ENCODE measurements at places on chromosomes 1 and 21.

DNA sequence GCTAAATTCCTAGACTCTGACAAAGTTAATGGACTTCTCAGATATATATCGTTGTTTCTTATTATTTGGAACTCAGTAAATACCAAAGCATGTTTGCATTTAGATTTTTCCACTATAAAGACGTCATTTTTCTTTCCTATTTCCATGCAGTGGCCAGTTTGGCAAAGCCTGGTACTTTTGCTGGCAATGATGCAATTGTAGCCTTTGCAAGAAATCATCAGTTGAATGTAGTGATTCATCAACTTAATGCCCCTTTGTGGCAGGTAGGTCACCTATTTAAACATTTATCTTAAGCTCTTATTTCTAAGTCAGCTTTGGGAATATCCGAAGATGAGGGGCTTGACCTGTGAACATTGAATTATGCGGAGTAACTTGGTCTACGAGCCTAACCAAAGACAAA is 12.0 kb downstream of the OTUD3 start:
- DNase-seq: no peak

DNA sequence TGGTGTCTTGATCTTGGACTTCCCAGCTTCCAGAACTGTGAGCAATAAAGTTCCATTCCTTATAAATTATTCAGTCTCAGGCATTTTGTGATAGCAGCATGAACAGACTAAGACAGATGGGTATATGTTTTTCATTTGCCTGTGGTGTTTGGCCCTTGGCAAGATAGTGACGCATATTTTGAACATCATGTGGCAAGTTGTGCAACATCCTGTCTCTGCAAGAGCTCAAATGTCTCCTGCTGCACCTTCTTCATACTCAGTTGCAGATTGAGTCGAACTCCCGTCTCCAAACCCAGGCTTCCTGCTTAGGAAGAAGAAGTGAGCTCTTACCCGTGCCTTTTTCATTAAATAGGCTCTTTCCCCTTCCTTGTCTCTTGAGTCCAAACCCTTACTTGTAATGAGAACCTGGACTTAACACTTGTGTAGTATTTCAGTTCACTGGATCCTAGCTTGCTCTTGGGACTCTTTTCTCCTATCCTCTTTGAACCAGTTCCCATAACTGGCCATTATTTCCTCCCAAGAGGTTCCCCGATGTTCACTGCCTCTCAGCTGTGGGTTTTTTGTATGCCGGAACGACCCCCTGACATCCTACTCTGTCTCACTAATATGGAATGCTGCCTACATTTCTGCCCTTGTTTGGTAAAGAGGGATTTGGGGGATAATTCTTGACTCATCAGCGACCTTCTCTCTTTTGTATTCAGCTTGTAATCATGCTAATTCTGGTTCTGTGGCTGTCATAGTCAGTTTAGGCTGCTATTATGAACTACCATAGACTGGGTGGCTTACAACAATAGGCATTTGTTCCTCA is 125.0 kb upstream of the KCNK2 start:
- DNase-seq: no peak

DNA sequence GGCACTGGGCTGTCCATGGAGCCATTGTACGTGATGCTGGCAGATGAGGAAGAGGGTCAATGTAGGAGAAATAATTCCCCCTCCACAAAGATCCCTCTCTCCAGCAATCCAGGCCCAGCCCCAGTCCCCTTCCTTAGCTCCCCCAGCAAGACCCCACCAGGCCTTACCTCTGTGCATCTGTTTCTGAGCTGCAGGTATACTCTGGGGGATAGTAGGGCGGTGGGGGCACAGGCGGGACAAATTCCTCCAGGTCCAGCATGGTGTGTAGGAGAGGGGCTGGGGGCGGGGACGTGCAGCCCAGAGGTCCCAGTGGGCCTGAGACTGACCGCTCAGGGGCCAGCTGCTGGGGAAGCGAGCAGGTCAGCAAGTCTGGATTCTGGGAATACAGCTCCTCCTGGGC is 3.7 kb downstream of the ENTREP3 start:
- no peak for DNase-seq

DNA sequence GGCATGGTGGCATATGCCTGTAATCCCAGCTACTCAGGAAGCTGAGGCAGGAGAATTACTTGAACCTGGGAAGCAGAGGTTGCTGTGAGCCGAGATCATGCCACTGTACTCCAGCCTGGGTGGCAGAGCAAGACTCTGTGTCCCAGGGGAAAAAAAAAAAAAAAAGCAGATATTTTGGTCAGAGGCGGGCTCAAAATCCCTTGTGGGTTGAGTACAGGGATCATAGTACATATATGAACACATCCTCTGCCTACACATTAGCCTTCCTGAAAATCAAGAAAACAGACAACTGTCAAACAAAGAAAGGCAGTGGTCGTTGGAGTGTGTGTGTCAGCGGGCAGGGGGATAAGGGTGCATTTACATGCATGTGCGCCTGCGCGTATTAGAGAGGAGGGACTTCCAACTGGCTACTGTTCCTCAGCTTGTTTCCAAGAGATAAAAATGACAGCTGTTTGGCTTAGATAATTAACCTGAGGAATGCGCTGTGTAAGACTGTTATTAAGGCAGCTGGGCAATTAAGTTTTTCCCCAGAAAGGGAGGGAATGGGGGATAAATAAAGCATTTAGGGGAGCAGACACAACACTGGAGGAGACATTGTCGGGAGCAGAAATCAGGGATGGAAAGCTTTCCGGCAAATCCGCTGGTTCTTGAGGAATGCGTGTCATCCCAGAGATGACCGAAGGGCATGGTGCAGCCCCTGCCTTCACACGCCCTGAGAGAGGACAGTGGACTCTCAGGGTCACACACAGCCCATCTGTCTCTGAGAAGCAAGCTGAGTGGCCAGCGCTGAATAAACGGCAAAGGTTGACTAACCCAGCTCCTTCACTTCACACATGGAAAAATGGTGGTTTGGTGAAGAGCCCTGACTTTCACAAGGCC is 6.4 kb downstream of the LAMB3 start:
- DNase-seq: no peak

DNA sequence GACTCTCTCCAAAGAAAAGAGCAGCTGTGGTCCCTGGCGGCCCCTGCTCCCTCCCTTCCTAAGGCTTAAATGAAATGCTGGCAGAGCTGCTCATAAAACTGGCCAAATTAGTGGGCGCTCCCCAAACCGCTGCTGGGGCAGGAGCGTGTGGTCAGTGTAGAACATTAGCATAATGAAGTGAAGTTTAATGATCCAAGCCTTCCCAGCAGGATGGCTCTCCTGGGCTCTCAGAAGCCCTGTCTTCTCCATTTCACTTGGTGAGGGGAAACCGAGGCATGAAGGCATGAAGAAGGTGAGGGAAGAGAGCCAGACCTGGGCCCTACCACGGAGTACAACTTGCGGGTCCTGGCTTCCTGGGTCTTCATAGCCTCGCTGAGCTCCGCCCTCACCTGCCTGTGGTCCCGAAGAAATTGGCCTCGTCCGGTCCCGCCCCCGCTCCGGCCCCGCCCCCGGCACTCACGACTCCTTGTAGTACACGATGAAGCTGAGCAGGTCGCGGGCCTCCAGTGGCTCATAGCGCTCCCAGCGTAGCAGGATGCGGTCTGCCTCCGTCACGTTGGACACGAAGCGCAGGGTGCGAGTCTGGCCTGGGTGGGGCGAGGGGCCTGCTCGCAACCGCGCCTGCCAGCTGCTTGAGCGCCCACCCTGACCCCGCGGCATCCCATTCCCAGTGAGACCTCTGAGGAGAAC is 10.3 kb downstream of the INSRR start:
- DNase-seq: no peak

DNA sequence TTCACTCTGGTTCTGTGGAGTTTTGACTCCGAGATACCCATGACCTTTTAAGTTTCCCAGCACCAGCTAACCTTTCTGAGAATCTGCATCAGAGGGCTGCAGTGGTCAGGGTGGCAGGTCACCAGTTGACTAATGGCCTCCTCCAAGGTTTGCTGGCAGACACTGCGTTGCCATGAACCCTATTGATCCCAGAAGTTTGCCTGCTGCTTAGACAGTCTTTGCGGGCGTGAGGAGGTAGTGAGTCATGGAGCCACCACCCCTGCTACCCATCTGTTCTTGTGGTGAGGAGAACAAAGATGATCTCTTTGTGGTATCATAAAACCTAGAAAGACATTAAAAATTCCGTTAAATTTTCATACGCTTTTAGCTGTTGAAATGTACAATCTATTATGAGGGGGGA is 180.4 kb downstream of the FGGY start:
- peak; percentile 55 for DNase-seq

DNA sequence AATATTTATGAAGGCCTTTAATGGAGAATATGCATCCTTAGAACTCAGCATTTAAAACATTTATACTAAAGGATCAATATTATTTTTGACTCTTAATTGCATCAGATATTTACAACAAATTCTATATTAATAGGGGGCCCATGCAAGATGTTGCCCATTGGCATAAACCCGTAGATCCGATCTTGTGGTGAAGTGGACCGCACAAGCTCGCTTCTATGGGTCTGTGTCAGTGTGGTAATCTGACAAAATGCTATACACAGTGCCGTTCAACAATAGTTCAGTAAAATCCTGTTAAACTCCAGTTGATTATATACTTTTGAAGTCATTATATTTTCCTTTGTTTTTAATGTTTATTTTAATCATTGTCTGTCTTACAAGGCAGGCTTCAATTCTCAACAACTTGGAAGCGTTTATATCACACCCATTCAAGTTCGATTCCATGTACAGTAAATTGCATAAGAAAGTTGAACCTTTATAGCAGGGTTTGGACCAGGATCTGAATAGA is 809.2 kb downstream of the USP25 start:
- DNase-seq: no peak

DNA sequence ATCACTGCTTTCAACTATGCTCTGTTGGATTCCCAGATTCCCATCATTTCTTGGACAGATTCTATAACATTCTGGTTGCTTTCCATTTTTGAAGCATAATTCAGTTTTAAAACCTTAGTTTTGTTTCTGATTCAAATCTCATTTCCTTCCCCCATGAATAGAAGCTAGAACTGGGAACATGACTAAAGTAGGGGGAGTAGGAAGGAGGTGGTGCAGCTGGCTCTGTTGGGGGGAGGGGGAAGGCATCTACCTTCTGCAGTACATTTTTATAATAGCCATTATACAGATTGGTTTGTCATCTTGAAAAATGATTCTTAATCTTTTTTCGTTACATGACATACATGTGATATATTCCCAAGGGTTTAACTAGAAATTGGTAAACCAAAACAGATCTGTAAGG is 48.1 kb downstream of the SMG7 start:
- DNase-seq: no peak

GRCh38 chr21:46179708-46180078 is 4.6 kb downstream of the SPATC1L start:
- no peak for DNase-seq

DNA sequence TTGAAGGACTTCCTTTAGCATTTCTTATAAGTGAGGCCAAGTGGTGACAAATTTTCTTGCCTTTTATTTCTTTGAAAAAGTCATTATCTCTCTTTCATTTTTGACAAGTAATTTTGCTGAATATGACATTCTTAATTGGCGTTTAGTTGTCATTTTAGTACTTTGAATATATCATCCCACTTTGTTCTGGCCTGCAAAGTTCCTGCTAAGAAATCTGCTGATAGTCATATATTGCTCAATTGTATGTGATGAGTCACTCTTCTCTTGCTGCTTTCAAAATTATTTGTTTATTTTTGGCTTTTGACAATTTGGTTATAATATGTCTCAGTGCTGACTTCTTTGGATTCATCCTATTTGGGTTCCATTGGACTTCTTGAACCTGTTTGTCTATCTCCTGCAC is 312.6 kb downstream of the DUSP10 start:
- no peak for DNase-seq

GRCh38 chr1:236150311-236150955 is 8.1 kb downstream of the GPR137B start:
- DNase-seq: no peak

GRCh38 chr1:225815526-225816178 is 5.7 kb downstream of the EPHX1 start:
- no peak for DNase-seq

GRCh38 chr1:26733982-26734381 is 38.2 kb downstream of the ARID1A start:
- no peak for DNase-seq

DNA sequence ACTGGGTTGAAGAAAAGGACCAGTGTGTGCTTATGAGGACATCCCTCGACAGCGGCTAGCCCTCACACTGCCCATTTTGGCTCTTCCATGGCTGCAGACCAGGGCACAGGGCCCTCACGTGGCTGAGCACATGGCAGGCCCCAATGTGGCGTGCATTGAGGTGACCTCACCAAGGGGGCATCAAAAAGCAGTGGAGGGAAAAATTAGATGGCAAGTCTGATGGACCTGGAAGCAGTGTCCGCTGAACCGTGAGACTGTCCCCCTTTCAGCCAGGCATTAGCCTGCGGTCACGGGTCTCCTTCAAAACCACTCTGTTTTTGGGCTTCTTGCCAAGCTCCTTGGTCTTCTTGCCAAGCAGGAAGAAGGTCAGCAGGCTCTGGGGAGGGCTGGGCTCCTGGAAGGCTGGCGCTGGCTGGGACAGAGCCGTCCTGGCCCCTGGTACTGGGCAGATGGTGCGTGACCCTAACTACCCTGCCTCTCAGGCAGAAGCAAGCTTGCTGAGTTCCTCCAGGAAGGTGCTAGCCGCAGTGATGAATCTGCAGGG is 30.8 kb downstream of the TRIM67 start:
- no peak for DNase-seq

DNA sequence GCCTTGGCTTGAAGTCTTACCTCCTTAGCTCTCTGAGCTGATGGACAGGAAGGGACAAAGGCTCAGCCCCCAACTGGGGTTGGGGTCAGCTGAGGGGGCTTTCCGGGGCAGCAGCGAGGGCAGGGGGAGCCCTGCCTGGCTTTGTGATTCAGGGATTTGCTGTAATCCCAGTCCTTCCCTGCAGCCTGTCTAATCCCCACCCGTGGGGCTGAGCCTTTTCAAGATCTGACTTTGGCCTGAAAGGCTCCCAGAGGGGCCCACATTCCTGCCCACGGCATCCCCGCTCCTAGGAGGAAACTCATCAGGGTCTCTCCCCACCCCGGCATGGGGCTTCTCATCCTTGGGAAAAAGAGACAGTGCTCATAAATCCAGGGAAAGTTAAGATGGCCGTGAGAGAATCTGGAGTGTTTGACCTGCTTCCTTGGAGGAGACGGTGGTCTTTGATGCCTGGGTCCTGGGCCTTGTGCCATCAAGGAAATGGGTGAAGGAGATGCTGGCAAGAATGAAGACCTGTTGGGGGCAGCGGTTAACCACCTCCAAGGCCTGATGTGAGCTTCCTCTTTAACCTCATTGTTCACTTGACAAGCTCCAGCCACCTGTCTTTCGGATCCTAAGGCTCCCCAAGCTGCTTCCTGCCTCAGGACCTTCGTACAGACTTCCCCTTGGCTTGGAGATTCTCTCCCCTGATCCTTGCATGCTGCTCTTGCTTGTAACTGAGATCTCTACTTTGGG is 83.1 kb upstream of the WNT4 start:
- DNase-seq: no peak

DNA sequence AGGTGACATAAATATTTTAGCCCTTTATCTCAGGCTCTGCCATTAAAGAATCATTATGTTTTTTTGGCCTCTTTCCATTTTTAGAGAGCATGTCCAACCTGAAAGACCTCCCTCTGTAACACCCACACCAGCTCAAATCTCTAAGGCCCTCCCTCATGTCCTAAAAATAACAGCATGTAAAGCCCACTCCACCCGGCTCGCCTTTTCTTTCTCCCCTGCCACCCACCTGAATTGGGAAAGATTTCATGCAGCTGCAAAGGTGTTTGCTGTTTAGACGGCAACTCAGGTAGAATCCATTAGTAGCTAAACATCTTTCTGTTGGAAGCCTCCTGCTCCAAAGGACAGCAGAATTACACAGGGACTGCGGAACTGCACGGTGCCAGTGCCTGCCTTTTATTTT is 79.9 kb downstream of the DMRTA2 start:
- no peak for DNase-seq

GRCh38 chr1:34705077-34705476 is 49.8 kb upstream of the GJB5 start:
- DNase-seq: no peak

- DNase-seq: no peak
Measured at GRCh38 chr1:177238967-177239366, 68.2 kb downstream of the BRINP2 start.
